NCI-H1694 (cell line): ENCODE measurements at places on chromosomes 6 and 20.

GRCh38 chr6:148328876-148329555, 13.6 kb upstream of the SASH1 start:
- no peak for DNase-seq

DNA sequence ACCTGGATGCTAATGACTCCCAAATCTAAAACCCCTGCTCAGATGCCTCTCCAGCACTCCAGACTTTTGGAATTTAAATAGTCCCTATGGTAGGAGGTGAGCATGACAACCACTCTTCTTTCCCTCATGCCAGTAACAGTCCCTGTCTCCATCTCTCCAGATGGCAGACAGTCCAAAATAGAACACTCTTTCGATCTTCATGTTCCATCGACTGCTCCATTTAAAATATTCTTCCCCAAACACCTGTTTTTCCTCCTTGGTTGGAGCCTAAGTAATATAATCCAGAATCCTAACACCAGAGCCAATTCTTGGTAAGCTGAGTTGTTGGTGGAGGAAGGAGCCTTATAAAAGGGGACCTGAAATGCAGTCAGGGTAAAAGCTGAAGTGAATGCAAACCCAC, 723.5 kb upstream of the CHD6 start:
- no peak for DNase-seq

DNA sequence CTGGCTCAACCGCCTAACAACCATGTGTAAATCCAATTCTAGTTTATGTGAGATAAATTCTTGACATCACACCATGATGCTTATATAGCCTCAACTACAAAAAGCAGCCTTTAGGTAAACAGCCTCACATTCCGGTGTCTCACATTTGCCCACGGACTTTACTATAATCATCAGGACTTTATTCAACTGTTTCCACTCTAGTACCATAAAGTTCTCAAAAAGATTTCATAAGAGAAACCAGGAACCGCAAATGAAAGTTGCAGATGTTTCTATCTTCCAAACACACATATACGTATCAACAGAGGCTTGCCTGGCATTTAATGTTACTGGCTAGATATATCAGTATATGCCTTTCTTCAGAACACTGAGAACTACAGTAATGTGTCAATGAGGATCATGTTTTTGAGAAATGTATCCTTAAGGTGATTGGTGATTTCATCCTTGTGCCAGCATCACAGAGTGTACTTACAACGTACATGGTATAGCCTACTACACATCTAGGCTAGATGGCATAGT, 80.0 kb downstream of the EPB41L2 start:
- no peak for DNase-seq

DNA sequence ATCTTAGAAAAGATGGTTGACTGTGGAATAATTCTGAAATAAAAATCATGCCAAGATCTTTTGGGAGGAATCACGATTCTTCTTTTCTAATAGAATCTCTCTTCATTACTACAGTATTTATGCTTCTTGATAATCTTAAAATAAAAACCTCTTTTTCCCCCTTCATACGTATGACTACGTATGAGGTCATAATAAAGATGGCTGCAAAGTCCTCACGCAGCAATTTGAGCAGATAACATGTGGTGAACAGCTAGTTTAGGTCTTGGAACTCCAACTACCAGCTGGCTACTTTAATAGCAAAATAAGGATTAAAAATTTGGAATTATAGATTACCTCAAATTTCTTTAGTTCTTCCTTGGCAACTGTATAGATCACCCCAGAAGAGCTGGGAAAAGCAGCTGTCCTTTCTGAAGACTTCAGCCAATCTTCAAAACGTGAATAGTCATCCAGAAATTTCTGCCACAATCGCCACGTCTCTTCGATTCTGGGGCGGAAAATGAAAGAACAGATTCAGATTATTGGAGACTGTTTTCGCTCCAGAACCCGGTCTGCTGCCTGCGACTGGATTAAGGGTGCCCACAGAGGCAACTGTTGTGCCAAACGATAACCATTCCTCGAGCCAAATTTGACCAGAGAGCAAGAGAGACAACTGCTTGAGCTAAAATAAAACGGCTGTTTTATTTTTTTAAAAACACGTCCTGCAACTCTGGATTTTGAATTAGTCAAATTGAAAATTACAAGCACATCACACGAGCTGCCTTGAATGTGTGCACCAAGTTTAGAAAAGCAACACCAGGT, 347.3 kb downstream of the ESR1 start:
- no peak for DNase-seq
